ENCODE measurements at places on chromosomes 5 and 9.
A peak's percentile ranks its signal among the peaks of the same experiment; 100 is the strongest.

- DNase-seq = no peak
These were observed 117.0 kb downstream of the CARTPT start for GRCh38 chr5:71836084-71836483.

- DNase-seq = no peak
These were observed 561.2 kb upstream of the SGCD start for GRCh38 chr5:155765715-155766114.

- DNase-seq = peak; percentile 1
These were observed 321.7 kb downstream of the SH3GL2 start for GRCh38 chr9:17900606-17901005.

DNA sequence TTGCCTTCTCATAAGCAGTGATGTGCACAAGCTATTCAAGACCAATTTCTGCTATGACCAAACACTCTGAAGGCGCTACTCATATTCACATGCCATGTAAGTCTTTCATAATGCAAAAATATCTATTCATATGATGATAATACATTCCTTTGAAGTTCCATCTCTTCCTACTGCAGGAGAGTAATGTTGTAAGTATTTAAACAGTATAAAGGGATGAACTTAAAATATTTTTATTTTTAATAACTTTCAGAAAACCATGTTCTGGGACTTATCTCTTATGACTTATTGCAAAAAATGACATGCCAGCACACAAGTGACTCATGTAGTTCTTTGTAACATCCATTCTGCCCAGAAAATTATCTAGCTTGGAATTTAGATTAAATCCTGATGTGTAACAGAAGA is 376.4 kb downstream of the KCTD16 start:
- no peak for DNase-seq

DNA sequence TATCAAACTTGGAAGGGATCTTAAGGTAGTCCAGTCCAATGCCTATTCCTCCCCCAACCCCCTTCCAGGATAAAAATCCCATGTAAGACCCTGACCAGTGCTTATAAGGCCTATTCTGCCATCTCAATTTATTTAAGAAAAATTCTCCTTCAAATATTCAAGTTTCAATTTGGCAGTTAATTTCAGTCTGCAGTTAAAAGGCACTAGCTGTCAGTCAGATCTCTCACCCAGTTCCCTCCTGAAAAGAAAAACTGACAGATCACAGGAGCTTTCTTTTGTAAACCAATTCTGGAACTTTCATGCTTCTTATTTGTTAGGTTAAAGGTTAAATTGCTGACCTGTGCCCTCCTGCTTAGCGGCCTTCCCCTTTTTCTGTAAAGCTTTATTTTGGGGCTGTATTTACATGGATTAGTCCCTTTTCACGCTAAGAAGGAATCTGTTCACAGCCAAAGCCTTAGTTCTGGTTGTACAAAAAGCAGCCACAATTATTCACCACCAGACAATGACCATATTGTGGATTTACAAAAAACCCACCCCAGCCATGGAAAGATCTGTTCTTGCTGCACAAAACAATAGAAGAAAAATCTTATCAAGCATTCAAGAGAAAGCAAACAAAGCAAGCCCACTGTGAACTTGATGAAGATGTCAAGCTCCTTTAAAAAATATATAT is 68.7 kb downstream of the DENND1A start:
- DNase-seq = no peak
